ENCODE measurements at places on chromosomes 13 and 19.

GRCh38 chr13:92560883-92561282 is 665.7 kb upstream of the GPC6 start:
- no peak for DNase-seq

GRCh38 chr13:113926301-113926761 is 47.5 kb downstream of the C13orf46 start:
- no peak for DNase-seq

DNA sequence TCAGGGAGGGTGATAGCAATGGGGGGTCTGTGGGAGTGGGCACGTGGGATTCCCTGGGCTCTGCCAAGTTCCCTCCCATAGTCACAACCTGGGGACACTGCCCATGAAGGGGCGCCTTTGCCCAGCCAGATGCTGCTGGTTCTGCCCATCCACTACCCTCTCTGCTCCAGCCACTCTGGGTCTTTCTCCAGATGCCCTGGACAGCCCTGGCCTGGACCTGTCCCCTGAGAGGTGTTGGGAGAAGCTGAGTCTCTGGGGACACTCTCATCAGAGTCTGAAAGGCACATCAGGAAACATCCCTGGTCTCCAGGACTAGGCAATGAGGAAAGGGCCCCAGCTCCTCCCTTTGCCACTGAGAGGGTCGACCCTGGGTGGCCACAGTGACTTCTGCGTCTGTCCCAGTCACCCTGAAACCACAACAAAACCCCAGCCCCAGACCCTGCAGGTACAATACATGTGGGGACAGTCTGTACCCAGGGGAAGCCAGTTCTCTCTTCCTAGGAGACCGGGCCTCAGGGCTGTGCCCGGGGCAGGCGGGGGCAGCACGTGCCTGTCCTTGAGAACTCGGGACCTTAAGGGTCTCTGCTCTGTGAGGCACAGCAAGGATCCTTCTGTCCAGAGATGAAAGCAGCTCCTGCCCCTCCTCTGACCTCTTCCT is 9.3 kb upstream of the CEACAM7 start:
- no peak for DNase-seq

- no peak for DNase-seq
Measured at GRCh38 chr13:109101550-109102144, 472.2 kb downstream of the MYO16 start.

GRCh38 chr19:38367041-38367440 is 7.3 kb upstream of the PSMD8 start:
- no peak for DNase-seq

DNA sequence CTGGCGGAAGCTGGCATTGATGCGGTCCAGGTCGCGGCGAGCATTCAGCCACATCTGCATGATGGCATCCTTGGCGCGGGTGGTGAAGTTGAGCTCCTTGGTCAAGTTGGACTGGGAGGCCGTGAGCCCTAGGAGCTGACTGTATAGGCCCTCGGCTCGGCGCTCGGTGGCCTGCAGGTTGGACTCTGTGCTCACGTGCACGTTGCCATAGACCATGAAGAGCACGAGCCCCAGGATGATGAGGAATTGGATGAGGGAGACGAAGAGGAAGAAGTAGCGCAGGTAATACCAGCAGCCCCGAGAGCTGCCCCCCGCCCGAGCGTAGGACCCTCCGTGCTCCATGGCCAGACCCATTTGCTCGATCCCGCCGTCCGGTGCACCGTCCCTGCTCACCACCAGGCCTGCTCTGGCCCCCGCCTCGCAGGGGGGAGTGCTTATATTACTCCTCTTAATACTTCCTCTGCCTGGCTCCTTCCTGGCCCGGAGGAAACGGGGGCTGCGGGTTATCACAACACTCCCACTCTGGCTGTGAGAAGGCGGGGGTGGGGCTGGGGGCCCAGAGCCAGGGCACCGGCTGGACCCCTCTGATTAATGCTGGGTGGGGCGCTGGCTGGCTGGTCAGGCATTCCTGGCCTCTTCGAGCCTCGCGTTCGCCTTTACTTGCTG is at the start of gene PLVAP:
PLVAP (minus strand) TSS at position 408 of the 666 bp plus-strand sequence; CDS start at position 354, 54 bp downstream.
- DNase-seq: no peak

- no peak for DNase-seq
Measured at GRCh38 chr19:40721936-40722661, 5.2 kb downstream of the ITPKC start.

- DNase-seq: no peak
Measured at GRCh38 chr13:51599444-51600176, 15.3 kb downstream of the WDFY2 start.

- no peak for DNase-seq
Measured at GRCh38 chr13:107365466-107366215, 797.7 kb upstream of the ARGLU1 start.

GRCh38 chr19:33000510-33000909 is 28.5 kb downstream of the FAAP24 start:
- DNase-seq: no peak

DNA sequence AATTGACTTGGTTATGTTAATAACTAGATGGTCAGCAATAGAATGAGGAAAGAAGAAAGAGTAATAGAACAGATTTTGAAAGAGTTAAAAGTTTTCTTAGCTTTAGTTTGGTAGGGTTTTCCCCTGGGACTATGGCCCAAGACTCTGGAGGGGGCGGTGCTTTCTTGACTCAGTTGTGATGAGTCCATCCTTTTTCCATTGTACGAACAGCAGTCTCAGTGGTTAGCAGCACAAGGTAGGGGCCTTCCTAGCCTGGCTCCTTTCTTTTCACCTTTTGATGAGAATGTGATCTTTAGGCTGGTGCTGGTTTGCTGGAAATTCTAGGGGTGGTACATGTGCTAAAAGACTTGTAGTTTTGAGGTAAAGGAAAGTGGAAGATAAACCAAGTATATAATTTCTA is 38.8 kb downstream of the ZNF506 start:
- no peak for DNase-seq

Measured in T-helper 17 cell (primary cell).